Hepatocyte (in vitro differentiated cells): ENCODE measurements at places on chromosomes 1 and 21. TPM values are rescaled to one million over a fixed set of nuclear protein-coding genes. Genes with fewer than 3 reads are reported as not detected.

ATP5PO gene
- polyA plus RNA-seq, result 311 and 354 TPM in 2 replicates

OR2W3 gene
- not detected in 2 replicates for polyA plus RNA-seq

MEAF6 gene
- polyA plus RNA-seq, result 46.5 and 62.8 TPM in 2 replicates

AIRE gene
- polyA plus RNA-seq, result 0.32 and 0.42 TPM in 2 replicates

ASTN1 gene
- polyA plus RNA-seq, result 0.50 TPM in 1 of 2 replicates, not detected in the other

LRRC53 gene
- not detected in 2 replicates for polyA plus RNA-seq

NUDT4B gene
- polyA plus RNA-seq, result 11.6 and 14.8 TPM in 2 replicates

CELA2B gene
- 1.4 TPM in 1 of 2 replicates, not detected in the other for polyA plus RNA-seq

HMGCS2 gene
- 119 and 167 TPM in 2 replicates for polyA plus RNA-seq

TSACC gene
- 1.4 and 1.5 TPM in 2 replicates for polyA plus RNA-seq

RGS16 gene
- 7.6 and 18.1 TPM in 2 replicates for polyA plus RNA-seq

DFFB gene
- 3.5 and 5.5 TPM in 2 replicates for polyA plus RNA-seq

DMBX1 gene
- polyA plus RNA-seq, result 0.32 TPM in 1 of 2 replicates, not detected in the other

AURKAIP1 gene
- polyA plus RNA-seq, result 238 and 246 TPM in 2 replicates

LCE6A gene
- not detected in 2 replicates for polyA plus RNA-seq

C1orf226 gene
- 2.8 and 4.8 TPM in 2 replicates for polyA plus RNA-seq

OMA1 gene
- 13.7 and 19.7 TPM in 2 replicates for polyA plus RNA-seq

TMEM269 gene
- 0.12 TPM in 1 of 2 replicates, not detected in the other for polyA plus RNA-seq

MMP23B gene
- 136 and 184 TPM in 2 replicates for polyA plus RNA-seq

CFHR4 gene
- 0.21 and 1.2 TPM in 2 replicates for polyA plus RNA-seq

TMEM125 gene
- polyA plus RNA-seq, result 43.1 and 50.3 TPM in 2 replicates

MPZL1 gene
- 202 and 245 TPM in 2 replicates for polyA plus RNA-seq

KRTAP10-3 gene
- polyA plus RNA-seq, result not detected in 2 replicates
